ENCODE measurements at places on chromosomes 16 and 17. TPM values are rescaled to one million over a fixed set of nuclear protein-coding genes. Genes with fewer than 3 reads are reported as not detected.

CPNE7 gene
- not detected for total RNA-seq

SAP30BP gene
- total RNA-seq: 42.0 TPM

ADAD2 gene
- not detected for total RNA-seq

DNA sequence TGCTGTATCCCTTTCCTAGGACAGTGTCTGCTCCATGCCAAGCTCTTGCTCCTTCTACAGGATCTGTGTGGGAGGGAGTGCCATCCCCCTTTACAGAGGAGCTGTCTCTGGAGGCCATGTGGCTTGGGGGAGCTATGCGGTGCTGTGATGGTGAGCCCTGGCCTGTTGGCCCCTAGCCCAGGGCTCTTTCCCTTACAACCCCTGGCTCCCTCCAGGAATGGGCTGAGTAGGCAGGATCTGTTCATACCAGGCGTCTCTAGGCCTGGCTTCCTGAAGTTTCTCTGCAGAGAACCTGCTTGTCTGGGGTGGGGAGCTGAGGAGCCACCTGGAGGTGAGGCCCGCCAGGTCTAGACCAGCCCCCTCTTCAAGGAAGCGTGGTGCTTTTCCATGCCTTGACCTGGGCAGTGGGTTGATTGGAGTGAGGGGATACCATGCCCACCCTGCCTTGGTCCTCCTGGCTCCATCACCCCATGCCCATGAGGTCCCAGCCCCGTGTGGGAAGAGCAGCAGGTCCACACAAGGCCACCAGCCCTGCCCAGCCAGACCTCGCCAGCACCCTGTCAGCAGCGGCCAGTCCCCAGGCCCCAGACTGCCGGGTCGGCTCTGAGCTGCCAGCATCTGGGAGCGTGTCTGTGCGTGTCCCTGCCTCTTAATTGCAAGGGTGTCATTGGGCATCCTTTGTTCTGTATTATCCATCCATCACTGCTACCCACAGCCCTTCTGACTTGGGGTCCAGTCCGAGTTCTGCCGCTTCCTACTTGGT is 14.7 kb downstream of the LLGL2 start:
- no peaks in the 10 kb centered on the region for H3K36me3 ChIP-seq
- no peaks in the 10 kb centered on the region for H3K4me1 ChIP-seq
- no peak overlapping the region for H3K27ac ChIP-seq
- DNase-seq: no peak

DNA sequence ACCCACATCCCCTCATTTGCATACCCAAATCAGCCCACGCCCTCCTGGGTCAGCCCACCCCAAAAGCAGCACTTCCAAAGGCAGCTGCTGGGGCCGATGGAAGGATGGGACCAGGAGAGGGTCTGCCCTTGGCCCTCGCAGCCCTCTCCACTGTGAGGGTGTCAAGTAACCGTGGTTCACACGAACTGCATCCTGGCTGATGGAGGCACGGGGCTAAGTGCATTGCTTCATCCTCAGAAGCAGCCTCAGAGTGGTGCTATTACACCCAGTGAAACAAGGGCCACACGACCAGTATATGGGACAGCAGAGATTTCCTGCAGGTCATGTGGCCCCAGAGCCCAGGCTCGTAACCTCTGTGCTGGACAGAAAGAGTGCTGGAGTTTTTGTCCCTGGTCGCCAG is 13.2 kb upstream of the ATP2A3 start:
- DNase-seq: peak; percentile 46
- H3K27me3 ChIP-seq: no peaks in the 10 kb centered on the region
- peak overlapping the region; percentile 73 for H3K27ac ChIP-seq
- H3K4me3 ChIP-seq: no peak overlapping the region

TP53TG3B gene
- total RNA-seq: not detected

TMC5 gene
- not detected for total RNA-seq

DNA sequence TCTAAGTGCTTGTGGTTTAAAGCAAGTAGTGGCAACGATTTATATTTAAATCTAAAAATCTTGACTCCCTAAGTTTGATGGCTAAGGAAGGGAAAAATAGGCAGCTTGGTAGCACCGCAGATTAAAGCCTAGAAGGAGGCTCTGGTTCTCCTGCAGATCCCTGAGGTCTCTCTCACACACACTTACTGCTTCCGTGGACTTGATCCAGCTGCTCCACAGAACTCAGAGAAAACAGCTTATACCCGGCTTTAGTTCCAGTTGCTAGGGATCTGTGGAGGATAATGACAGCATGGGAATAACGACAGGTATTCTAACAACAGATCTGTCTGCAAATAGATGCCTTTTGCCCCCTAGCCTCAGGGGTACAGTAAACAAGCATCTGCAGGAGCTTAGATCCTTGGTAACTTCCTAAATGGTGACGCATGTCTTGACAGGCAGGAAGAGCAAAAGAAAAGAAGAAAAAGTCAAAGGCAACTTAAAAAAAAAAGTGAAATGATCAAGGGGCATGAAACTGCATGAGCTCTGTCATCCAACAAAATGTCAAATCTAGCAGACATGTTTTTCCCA is 4.5 kb downstream of the WIPI1 start:
- H3K4me1 ChIP-seq: peaks cover 71% of the 10 kb centered on the region
- peaks cover 3% of the 10 kb centered on the region for H3K36me3 ChIP-seq
- no peaks in the 10 kb centered on the region for H3K27me3 ChIP-seq
- H3K27ac ChIP-seq: peak overlapping the region; percentile 99
- H3K4me3 ChIP-seq: no peak overlapping the region

CCL7 gene
- not detected for total RNA-seq

DNA sequence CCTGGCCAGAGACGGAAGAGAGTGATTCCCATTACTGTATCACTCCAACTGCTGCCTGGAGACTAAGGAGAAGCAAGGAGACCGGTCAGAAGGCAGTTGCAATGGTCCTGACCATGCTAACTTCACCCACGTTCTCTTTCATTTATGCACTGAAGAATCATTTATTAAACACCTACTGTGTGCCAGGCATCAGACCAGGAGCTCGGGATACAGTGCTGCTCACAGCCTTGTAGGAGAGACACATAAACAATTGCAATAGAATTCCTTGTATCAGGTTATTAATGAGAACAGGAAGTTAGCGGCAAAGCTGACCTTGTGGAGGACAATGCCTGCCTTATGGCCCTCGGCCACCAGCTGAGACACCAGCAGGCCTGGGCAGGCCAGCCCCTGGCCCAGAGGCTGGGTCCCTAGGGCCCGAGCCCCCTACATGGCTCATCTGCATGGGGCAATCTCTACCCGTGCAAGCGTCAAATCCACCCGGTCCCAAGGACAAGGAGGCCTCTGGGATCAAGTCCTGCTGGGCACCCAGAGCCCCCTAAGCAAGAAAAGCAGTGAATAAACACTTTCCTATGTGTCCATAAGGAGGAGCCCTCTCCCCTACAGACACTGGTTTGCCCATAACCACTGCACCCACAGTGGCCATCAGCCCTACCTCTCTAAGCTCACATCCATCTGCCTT is 8.6 kb upstream of the ENPP7 start:
- H3K4me1 ChIP-seq: no peaks in the 10 kb centered on the region
- peaks cover 3% of the 10 kb centered on the region for H3K27me3 ChIP-seq
- no peak overlapping the region for H3K27ac ChIP-seq
- H3K4me3 ChIP-seq: no peak overlapping the region
- DNase-seq: no peak

DNA sequence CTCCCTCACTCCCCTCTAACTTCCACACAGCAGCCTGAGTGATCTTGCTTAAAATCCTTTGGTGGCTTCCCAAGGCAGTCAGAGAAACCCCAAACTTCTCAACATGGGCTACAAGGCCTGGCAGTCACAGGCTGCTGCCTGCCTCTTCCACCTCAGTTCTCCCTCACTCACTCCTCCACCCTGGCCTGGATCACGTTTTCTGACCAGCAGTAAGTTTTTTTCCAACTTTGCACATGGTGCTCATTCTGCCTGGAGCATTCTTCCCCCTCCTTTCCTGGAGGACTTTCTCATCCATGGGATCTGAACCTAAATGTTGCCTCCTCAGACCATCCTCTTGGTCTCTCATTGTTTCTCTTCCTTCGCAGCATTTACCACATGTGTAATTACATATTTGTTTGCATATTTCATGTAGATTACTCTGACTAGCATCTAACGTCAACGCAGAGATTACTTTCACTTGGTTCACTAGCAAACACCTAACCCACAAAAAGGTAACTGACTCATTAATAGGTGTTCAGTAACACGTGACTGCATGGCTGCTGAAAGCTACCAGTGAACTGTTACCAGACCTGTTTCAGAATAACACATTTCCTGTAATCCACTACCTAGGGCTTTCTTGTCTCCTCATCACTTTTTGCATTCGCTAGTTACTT is 17.1 kb downstream of the GNA13 start:
- peaks cover 63% of the 10 kb centered on the region for H3K4me1 ChIP-seq
- H3K4me3 ChIP-seq: no peak overlapping the region

- peak overlapping the region; percentile 94 for H3K27ac ChIP-seq
- peak overlapping the region; percentile 88 for H3K4me3 ChIP-seq
- peak; percentile 47 for DNase-seq
- peaks cover 51% of the 10 kb centered on the region for H3K4me1 ChIP-seq
These were observed 916 bp downstream of the PAGR1 start for GRCh38 chr16:29816694-29817441.

TCAP gene
- 1,768 TPM for total RNA-seq

- no peak overlapping the region for H3K27ac ChIP-seq
- no peak for DNase-seq
- H3K27me3 ChIP-seq: no peaks in the 10 kb centered on the region
- peaks cover 21% of the 10 kb centered on the region for H3K4me1 ChIP-seq
- H3K36me3 ChIP-seq: no peaks in the 10 kb centered on the region
These were observed 116.0 kb downstream of the SNX29 start for GRCh38 chr16:12092544-12092921.

DNA sequence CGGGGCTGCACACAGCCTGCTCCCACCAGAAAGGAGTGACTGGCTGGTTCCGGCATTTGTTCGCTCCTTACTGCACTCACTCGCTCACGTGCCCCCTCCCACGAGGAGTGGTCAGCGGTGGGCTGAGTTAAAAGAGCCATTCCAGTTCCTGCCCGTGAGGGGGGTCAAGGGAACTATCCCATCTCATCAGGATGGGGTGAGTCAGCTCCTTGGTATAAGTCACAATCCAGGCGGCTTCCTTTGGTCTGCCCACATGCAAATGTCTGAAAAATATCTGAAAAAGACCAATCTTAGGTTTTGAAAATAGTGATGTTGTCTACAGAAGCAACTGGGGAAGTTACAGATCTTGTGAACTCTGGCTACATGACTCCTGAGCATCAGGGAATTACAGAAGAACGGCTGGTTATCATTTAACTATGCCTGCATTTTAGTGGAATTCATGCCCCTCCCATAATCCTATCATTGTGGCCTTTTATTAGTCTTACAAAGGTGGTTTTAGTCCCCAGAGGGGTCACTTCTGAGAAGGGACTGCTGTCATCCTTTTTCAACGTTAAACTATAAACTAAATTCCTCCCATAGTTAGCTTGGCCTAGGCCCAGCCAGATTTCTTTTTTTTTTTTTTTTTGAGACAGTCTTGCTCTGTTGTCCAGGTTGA is 9.8 kb upstream of the TNFSF12 start:
- no peak for DNase-seq
- no peaks in the 10 kb centered on the region for H3K27me3 ChIP-seq
- H3K27ac ChIP-seq: no peak overlapping the region
- H3K4me3 ChIP-seq: no peak overlapping the region

- H3K27ac ChIP-seq: no peak overlapping the region
- H3K4me1 ChIP-seq: no peaks in the 10 kb centered on the region
- no peak for DNase-seq
- H3K36me3 ChIP-seq: no peaks in the 10 kb centered on the region
These were observed 9.6 kb downstream of the ITGAD start for GRCh38 chr16:31402687-31403086.

DNA sequence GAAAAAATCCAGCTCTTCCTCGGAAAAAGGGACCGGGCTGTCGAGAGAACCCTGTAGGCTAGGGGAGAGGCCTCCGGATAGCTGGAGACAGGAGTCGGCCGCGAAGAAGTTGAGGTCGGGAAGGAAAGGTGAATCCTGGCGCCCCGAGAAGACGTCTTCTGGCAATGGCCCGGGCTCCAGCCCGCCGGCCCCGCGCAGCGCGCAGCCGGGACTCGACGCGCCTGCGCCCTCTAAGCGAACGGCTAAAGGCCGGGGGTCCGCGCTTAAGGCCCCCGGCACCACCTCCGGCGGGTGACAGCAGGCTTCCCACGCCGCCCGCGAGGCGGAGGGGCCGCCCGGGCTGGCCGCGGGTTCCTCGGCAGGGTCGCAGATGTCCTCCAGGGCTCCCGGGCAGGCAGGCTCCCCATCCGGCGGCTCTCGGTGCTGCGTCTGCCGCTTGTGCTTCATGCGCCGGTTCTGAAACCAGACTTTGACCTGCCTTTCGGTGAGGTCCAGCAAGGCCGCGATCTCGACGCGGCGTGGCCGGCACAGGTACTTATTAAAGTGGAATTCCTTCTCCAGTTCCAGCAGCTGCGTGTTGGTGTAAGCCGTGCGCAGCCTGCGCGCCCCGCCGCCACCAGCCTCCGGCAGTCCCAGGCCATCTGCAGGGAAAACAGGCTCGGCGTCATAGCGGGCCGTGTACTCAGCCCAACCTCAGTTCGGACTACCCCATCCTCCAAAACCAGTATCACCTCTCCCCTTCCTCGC is 1.6 kb downstream of the HOXB2 start:
- peaks cover 40% of the 10 kb centered on the region for H3K4me1 ChIP-seq
- H3K27me3 ChIP-seq: peaks cover 33% of the 10 kb centered on the region
- H3K4me3 ChIP-seq: peak overlapping the region; percentile 66
- DNase-seq: peak; percentile 31

DNA sequence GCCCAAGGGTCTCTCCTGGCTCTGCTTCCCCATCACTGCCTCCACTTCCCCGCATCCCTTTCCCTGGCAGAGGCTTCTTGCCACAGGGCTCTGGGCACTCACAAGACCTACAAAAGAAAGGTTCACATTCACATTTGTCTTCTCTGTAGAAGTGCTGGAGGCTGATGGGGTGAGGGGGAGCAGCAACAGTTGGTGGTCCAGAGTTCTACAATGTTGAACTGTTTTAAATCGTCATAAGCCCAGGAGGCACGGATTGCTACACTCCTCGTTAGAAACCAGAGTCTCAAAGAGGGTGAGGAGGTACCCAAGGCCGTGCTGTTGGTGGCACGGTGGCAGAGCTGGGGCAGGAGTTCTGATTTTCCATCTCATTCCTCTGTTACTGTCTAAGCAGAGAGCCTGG is 5.8 kb upstream of the RAI1 start:
- H3K27me3 ChIP-seq: no peaks in the 10 kb centered on the region
- DNase-seq: no peak
- H3K36me3 ChIP-seq: no peaks in the 10 kb centered on the region
- no peak overlapping the region for H3K4me3 ChIP-seq

DNA sequence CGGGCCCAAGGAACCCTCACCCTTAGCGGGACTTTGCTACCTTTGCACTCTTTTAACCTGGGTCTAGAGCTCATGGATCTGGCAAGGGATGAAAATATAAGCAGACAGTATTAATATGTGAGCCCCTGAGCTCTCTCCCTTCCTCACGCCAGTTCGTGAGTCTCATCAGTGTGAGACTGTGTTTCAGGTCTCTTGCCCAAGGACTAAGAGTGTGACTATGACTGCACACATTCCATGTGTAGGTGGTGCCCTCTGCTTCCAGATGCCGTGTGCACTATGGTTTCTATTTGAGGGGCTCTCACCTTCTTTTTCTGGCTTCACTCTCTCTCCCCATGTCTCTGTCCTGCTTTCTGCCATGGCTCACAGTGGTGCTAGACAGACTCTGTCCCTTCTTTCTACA is 40.5 kb downstream of the DHRS7B start:
- no peaks in the 10 kb centered on the region for H3K27me3 ChIP-seq
- peak; percentile 58 for DNase-seq
- peak overlapping the region; percentile 97 for H3K27ac ChIP-seq
- H3K4me3 ChIP-seq: peak overlapping the region; percentile 42
- peaks cover 84% of the 10 kb centered on the region for H3K4me1 ChIP-seq

ABCA3 gene
- total RNA-seq: 10.0 TPM

Data from gastrocnemius medialis (tissue), 4 donors.